Activated CD4-positive, CD25-positive, alpha-beta regulatory T cell treated with anti-CD3 and anti-CD28 coated beads, Interleukin-2, amount 50 U/mL, for 72 hours (primary cell): ENCODE measurements at places on chromosomes 5 and 9.

- DNase-seq = no peak
Measured at GRCh38 chr9:16105168-16106020, 552.6 kb downstream of the CCDC171 start.

DNA sequence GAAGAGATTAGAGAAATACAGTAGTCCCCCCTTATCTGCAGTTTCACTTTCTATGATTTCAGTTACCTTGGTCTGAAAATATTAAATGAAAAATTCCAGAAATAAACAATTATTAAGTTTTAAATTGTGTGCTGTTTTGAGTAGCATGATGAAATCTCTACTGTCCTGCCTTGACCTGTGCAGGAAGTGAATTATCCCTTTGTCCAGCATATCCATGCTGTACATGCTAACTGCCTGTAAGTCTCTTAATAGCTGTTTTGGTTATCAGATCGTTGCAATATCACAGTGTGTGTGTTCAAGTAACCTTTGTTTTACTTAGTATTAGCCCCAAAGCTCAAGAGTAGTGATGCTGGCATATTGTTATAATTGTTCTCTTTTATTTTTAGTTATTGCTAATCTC lies 11.2 kb upstream of the JAK2 start:
- no peak for DNase-seq

GRCh38 chr9:100498592-100498991 lies 25.6 kb downstream of the TMEFF1 start:
- no peak for DNase-seq

- DNase-seq = no peak
Measured at GRCh38 chr5:36478646-36479317, 127.6 kb upstream of the SLC1A3 start.

DNA sequence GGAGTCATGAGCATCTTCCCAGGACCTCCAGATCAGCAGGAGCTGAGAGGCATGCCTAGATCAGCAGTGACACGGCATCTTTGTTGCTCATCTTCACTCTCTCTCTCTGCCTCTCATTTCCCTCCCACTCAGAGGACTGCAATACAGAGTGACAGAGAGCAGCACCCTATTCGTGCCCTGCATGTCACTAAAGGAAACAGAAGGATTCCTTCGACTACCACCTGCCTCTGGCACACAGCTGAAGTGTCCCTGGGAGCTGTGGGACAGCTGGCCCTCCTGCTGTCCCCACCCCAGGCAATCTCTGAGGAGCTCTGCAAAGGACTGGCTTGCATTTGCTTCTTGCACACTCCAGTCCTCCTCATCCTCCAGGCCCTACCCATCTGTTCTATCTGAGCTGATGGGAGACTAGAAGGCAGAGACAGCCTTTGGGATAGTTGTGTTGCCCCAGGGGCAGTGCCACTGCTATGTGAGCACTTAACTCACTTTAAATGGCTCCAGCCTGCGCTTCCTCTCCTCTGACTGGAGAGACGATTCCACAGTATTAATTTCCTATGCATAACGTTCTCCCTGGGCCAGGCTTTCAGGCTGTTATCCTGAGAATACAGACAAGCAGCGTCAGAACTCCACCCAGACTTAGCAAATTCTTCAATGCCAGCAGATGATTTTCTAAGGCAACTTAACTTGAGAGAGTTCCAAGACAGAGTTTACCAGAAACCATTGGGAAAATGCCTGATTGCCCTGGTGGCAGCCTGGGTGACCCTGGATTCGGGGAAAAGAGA lies 167.6 kb upstream of the MAP1B start:
- no peak for DNase-seq
